ENCODE measurements at places on chromosomes 2 and 18. TPM values are rescaled to one million over a fixed set of nuclear protein-coding genes. Genes with fewer than 3 reads are reported as not detected.

EFHD1 gene
- 23.3 TPM for total RNA-seq

PIEZO2 gene
- total RNA-seq, result 1.4 TPM

LGALSL gene
- total RNA-seq, result 12.8 TPM

CMPK2 gene
- 5.6 TPM for total RNA-seq

SPATA3 gene
- total RNA-seq, result not detected

AOX1 gene
- 36.7 TPM for total RNA-seq

NDUFS1 gene
- 132 TPM for total RNA-seq

MYCN gene
- total RNA-seq, result not detected

DNA sequence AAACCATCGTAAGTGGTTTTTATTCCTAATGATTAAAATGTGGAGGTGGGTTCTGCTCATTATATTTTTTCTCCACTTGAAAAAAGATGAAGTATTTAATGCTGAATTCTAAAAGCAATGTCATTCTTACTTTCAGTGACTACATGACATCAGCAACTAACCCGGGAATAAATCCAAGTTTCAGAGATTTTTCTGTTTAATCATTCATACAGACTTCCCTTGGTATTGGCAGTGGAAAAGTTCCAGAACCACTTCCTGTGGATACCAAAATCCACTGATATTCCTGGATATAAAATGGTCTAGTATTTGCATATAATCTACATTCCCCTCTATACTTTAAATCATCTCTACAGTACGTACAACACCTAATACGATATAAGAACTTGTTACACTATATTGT lies 128.6 kb downstream of the ZNF532 start:
- ATAC-seq, result no peak

DNA sequence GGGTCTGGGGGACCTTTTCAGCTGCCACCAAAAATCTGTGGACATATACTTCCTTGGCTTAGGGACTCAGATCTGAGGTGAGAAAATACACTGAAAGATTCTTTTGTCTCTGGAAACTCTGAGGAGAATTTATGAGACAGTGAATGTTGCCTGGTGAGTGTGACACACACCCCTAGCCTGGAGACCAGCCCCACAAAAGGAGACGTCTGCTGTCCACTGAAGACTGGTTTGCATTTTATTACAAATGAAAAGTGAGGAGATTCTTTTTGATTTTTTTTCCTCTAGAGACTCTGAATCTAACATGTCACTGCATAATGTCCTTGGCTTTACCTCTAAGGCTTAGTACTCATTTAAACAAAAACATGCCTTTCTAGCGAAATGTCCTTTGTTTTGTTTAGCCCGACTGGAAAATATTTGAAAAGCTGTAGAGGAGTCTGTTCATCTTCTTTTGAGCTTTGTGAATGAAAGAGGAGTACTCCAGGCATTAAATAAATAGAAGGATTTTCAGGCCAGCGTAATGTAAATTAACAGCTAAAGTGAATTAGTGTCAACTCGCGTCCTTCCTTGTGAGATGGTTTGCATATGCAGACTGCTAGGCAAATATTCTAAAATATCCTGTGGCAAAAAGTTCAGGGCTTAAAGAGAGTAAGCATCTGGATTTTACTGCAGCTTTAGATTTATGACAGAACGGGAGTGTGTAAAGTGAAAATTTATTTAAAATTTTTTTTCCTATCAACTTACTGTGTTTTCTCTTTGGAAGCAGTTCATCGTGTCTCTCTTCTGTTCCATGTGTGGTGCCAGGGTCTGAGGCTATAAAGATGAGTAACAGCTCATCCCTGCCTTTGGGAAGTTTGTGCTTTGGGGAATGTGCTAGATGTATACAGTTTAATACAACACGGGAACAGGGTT lies 125.4 kb downstream of the VWA3B start:
- no peak for ATAC-seq

- no peak for ATAC-seq
Measured at GRCh38 chr2:217095511-217096205, 235.8 kb upstream of the TNP1 start.

GRCh38 chr2:201559067-201559710 lies 84.1 kb downstream of the TMEM237 start:
- no peak for ATAC-seq

DNA sequence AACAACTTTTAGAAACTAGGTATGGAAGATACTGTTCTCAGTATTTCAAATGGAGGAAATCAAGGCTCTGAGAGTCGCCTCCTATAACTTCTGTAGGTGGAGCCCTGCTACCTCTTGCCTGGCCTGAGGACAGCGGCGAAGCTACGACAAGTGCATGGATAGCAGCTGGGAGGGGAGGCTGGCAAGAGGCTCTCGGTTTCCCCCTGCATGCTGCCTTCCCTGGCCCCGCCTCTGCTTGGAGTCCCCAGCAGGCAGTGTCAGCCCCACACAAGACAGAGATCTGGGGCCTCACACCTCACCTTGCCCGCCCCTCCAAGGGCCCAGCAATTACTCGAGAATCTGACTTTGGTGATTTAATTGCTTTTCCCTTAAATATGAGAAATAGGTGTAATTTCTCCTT lies 107.6 kb upstream of the POU3F3 start:
- ATAC-seq, result no peak

DNA sequence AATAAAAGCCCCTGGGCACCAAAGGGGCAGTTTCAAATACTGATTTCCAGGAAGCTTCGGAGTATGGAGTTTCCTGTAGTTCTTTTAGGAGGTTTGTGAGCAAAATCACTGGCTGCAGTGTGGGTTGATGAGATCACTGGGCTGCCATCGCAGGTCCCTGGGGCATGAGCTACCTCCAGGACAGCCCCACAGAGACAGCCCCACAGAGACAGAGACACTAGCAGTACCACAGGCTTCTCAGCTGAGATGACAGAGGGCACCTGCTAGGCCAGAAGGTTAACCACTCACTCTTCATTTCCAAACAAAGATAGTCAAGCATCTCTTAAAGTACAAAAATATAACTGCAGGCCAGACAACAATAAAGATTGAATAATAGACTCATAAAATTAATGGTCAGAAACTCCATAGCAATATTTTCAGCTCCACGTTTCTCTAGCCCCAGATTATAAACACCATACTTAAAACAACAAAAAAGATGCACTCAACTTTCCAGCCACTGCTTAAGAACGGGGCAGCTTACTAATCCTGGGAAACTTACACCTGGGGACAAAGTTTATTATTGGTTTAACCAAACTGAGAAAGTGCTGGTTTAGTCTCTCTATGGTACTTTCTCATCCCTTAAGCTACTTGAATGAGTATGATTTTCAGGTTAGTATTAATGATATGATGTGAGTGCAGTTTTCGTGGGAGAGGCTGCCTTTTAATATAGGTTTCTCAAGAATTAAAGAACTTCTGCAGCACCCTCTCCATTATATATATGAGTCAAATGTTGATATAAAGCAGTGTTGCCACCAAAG lies 11.6 kb downstream of the AFF3 start:
- no peak for ATAC-seq

DNA sequence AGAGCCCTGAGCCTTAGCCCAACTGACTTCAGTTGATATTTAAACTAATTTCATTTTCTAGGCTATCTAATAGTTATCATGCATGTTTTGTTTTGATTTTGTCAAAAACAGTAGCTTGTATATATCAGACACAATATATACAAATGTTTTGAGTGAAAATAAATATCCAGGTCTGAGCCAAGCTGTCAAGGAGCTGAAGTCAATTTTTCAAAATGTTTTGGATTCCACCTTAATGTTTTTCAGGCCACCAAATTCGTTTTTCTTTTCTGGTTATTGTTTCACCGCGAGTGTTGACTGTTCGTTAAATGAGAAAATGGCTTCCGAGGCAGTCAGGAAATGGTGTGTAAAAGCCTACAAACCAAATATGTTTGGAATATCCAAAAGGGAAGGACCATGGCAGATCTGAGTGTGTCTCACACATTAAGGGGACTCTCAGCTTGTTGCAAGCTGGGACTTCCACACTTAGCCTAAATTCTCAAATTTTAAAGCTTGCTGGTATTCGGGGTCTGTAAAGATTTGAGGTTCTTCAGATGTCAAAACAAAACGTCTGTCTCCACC lies 2.8 kb downstream of the HOXD12 start:
- no peak for ATAC-seq

DNA sequence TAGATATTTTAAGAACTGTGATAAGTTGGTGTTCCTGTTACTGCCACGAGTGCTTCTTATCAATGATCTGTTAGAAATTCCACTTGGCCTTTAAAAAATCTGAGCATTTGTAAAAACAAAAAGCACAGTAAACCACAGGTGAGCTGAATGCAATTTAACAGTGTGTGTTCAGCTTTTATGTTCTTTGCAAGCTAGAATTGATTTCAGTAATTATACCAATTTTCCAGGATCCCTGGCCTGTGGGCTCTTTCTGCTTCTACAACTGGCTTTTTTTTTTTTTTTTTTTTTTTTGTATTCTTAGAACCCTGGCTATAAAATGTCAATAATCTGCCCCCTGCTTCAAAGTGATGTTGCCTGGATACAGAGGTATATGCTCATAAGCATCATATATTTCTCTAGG lies 548.5 kb upstream of the SLC8A1 start:
- no peak for ATAC-seq

GRCh38 chr2:163601377-163601776 lies 134.4 kb downstream of the FIGN start:
- ATAC-seq, result no peak
